ENCODE measurements at places on chromosomes 5 and 9.
A peak's percentile ranks its signal among the peaks of the same experiment; 100 is the strongest.

- H3K4me3 ChIP-seq = peak overlapping the region; percentile 10
- H3K27me3 ChIP-seq = no peaks in the 10 kb centered on the region
- peak overlapping the region; percentile 81 for H3K27ac ChIP-seq
- H3K4me1 ChIP-seq = peaks cover 21% of the 10 kb centered on the region
These were observed 126.6 kb downstream of the NSG2 start for GRCh38 chr5:174172152-174172551.

DNA sequence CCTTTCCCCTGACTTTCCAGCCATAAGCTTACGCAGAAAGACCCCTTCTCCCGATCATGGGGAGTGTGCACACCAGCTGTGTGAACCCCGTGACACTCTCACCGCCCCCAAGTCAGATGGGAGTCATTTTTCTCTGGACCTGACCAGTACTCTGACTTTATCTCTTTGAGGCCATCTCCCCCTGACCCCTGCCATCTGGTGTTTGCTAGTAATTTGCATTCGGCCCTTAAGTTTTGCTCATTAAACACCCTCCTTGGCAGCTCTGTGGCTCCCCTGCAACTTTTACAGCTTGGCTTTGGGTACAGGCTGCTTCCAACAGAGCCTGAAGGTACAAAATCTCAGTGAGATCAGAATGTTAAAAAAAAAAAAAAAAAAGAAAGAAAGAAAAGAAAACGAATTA lies 43.9 kb downstream of the PDZD2 start:
- no peak overlapping the region for H3K27ac ChIP-seq
- no peaks in the 10 kb centered on the region for H3K27me3 ChIP-seq
- no peak overlapping the region for H3K4me3 ChIP-seq
- H3K4me1 ChIP-seq = peaks cover 14% of the 10 kb centered on the region
- no peak for DNase-seq

DNA sequence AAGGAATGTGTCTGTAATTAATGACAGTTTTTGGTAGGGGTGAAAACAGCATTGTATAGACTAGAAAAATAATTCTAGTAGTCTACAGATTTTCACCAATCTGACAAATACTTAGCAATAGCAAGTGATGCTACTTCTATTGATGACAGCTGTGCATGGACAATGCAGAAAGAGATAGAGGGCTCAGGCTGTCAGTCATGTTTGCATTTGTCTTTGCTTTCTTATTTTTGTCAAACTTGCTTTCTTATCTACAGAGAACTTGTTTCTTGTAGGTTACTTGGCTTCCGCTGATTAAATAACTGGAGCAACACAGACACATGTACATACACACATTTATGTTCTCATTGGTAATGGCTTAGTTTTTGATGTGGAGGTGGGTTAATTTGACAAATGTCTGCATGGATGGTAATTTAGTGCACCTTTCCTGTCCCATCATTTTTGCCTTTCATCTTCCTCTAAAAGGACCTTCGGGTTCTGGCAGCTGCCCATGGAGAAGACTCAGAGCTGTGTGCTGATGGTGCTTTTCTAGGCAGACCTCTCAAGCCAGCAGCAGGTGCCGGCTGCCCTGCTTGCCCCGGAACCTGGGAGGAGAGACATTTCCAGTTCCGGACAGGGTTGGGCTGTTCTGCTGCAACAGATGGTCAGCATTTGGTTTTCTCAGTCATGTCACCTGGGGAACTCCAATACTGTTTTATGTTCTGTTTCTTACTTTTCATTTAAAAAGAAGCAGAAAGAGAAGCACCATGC lies 28.8 kb downstream of the CAMK4 start:
- no peaks in the 10 kb centered on the region for H3K27me3 ChIP-seq
- no peak for DNase-seq

- no peak for DNase-seq
- H3K4me3 ChIP-seq = peak overlapping the region; percentile 100
- peaks cover 4% of the 10 kb centered on the region for H3K27me3 ChIP-seq
These were observed 411 bp upstream of the MAT2B start for GRCh38 chr5:163505049-163505367.

DNA sequence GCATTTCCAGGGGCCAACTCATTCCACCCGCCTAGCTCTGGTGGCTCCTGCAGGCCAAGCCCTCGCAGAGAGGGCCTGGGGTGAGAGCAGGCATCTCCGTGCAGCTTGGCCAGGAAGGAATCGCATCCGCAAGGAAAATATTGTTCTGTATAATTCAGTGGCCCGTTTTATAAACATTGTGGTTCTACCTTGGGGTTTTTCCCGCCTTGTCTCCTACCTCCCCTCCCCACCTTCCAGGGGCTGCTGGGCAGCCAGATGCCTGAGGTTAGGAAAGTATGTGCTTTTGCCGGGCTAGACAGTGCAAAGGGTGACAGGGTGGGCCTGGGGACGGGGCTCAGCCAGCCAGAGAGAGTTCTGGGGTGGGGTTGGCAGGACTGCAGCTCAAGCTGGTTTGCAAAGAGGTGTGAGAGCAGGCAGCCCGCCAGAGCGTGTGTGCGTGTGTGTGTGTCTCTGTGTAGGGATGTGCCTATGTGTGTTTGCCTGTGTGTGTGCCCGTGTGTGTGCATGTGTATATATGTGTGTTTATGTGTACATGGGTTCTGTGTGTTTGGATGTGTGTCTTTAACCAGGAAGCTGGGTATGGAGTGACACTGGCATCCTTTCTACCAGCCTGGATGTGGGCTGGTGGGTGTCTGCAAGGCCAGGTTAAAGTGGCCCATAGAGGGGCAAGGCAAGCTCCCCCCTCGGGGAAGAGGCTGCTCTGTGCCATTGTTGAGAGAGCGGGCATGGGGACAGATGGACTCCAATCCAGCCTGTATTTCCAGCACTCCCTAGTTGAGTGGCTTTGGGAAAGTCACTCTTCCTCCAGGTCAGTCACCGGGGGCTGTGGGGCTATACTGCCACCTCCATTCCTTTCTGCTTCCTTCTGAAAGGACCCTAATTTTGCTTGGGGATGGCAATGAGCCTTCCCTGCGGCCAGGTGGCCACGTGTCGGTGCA lies 10.6 kb upstream of the SLC2A6 start:
- no peak overlapping the region for H3K27ac ChIP-seq
- no peaks in the 10 kb centered on the region for H3K4me1 ChIP-seq
- H3K4me3 ChIP-seq = no peak overlapping the region
- no peaks in the 10 kb centered on the region for H3K36me3 ChIP-seq

GRCh38 chr5:5522336-5522735 lies 99.9 kb downstream of the ICE1 start:
- DNase-seq = no peak
- H3K4me3 ChIP-seq = no peak overlapping the region
- H3K27ac ChIP-seq = no peak overlapping the region

DNA sequence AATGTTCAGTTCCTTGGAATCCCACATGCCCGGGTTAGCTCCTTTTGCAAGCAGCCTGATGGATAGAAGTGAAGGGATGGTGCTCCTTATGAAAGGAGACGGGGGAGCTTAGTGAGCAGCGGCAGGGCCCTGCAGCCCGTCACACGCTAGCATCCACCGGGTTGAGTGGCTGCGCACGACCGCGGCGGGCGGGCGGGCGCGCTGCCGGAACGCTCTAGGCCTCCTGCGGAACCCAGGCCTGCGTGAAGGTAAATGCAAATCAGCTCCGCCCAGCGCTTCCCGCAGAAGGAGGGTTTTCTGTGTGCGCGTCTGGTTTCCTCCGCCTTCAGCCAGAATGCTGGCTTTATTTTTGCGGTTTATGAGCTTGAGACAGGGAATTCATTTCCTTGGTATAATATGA lies 19.8 kb downstream of the IL12B start:
- H3K4me3 ChIP-seq = no peak overlapping the region
- peaks cover 89% of the 10 kb centered on the region for H3K27me3 ChIP-seq
- no peaks in the 10 kb centered on the region for H3K36me3 ChIP-seq
- H3K27ac ChIP-seq = no peak overlapping the region
- DNase-seq = peak; percentile 7
- H3K4me1 ChIP-seq = peaks cover 4% of the 10 kb centered on the region

- no peaks in the 10 kb centered on the region for H3K4me1 ChIP-seq
- H3K27me3 ChIP-seq = no peaks in the 10 kb centered on the region
- no peak overlapping the region for H3K27ac ChIP-seq
- H3K4me3 ChIP-seq = no peak overlapping the region
- DNase-seq = no peak
These were observed 122.7 kb upstream of the CDKN2B start for GRCh38 chr9:22131817-22132216.

- peaks cover 44% of the 10 kb centered on the region for H3K4me1 ChIP-seq
- no peaks in the 10 kb centered on the region for H3K27me3 ChIP-seq
- H3K4me3 ChIP-seq = no peak overlapping the region
- no peak for DNase-seq
- no peak overlapping the region for H3K27ac ChIP-seq
These were observed 44.0 kb downstream of the ROR2 start for GRCh38 chr9:91905991-91906469.

DNA sequence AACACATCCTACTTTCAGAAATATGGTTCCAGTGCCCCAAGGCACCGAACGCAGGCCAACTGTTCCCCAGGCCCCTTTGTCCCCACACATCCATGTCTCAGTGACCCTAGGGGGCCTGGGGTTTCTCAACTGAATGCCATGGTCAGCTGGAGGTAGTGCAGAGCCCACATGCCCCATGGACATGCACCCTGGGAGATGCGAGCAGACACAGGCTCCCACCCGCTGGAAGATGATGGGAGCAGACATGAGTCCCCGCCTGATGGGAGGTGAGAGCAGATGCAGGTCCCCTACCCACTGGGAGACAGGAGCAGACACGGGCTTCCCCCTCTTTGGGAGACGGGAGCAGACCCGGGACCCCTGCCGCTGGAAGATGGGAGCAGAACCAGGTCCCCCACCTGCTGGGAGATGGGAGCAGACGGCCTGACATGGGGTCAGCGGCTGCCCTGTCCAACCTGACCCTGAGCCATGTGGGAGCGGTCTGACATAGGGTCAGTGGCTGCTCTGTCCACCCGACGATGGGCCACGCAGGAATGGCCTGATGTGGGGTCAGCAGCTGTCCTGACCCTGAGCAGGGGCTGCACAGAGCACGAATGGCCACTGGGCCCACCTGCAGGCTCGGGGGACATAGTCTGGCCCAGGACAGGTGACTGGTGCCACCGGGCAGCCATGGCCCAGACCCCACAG lies 18.4 kb downstream of the ZDHHC11B start:
- H3K4me1 ChIP-seq = no peaks in the 10 kb centered on the region
- no peaks in the 10 kb centered on the region for H3K36me3 ChIP-seq
- no peak overlapping the region for H3K4me3 ChIP-seq
- no peaks in the 10 kb centered on the region for H3K27me3 ChIP-seq
- no peak for DNase-seq
